HepG2 (cell line): ENCODE measurements at places on chromosomes 1 and 21.

DNA sequence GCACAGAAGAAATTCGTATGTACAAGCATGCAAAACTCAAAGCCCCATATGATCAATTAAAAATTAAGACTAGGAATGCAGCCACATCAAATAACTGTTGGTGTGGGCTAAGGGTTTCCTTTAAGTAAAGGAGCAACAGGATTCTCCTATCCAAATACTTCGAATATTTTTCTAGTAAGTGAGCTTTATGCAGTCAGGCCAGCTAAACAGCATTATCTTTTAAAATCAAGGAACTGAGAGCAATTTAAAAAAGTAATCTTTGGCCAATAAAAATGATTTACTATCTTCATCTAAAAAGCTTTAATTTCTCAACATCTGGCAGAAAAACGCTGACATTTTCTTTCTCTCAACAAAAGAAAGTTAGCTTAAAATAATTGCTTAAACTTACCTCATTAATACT lies 19.8 kb downstream of the CNN3 start:
- DNase-seq = no peak

GRCh38 chr21:32468681-32469111 lies 56.2 kb downstream of the EVA1C start:
- no peak for DNase-seq

- DNase-seq = no peak
Observed at GRCh38 chr1:183512450-183512849, 40.2 kb downstream of the SMG7 start.

- no peak for DNase-seq
Observed at GRCh38 chr1:113782406-113782805, 23.1 kb upstream of the PHTF1 start.

GRCh38 chr1:152515434-152515783 lies 1.1 kb downstream of the CRCT1 start:
- no peak for DNase-seq

DNA sequence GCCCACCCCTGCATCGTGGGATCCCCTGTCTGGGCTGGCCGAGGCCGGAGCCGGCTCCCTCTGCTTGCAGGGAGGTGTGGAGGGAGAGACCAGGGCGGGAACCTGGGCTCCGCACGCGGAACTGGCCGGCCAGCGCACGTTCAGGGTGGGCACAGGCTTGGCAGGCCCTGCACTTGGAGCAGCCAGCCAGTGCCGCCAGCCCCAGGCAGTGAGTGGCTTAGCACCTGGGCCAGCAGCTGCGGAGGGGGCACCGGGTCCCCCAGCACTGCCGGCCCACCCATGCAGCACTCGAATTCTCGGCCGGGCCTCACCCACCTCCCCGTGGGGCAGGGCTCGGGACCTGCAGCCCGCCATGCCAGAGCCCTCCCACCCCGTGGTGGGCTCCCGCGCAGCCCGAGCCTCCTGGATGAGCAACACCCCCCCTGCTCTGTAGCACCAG lies 422.6 kb downstream of the AMY1C start:
- no peak for DNase-seq

DNA sequence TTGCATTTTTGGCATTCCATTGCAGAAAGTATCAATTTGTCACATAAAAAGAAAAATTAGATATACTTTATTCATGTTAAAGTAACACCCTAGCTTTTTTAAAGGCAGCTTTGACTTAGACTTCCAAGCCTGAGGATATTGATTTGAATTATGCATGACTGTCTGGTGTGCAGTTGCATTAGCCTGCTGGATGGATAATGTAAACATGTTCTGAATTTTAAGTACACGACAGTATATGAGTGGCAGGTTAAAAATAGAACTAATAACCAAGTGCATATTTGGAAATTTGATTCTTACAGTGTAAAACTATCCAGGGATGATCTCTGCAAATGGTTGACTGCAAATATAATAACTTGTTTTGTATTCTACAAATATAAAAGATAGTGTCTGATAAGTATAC lies 124.0 kb downstream of the SYT14 start:
- DNase-seq = no peak

GRCh38 chr1:224092601-224093000 lies 21.3 kb upstream of the FBXO28 start:
- DNase-seq = no peak

DNA sequence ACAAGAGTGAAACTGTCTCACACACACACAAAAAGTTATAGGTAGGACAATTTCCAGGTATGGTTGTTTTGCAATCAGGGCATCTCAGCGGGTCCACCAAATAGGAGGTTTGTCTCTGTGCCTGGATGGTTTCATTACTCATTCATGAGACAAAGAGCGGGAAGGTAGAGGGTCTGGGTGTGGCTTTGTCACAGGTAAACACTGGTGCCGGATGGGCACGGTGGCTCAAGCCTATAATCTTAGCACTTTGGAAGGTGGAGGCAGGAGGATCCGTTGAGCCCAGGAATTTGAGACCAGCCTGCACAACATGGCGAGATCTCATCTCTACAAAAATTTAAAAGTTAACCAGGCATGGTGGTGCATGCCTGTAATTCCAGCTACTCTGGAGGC lies 16.3 kb upstream of the ERVH48-1 start:
- no peak for DNase-seq

DNA sequence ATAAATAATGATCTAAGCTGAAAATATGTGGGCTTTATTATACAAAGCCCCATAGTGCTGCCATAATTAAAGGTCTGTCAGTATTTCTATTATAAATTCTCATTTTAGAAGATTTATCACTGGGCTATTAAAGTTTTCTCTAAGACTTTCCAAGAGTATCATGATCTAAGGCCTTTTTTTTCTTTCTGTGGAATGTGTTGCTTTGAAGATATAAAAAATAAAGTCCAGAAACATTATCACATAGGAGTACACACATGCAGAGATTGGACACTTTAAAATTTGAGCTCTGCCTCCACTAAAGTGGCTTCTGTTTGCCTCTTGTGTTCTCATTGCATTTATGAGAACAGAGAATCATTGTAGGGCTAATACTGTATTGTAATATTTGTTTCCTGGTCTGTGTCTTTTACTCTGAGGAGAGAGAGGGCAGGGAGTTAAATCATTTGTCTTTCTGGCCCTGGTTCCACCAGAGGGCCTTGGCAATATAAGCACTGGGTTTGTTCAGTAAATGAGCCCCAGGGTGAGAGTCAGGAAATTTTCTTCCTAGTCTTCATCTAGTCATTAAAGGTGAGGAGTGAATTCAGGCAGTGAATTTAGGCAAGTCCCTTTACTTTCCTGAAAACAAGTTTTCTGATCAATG lies 70.2 kb downstream of the NFIA start:
- DNase-seq = peak; percentile 50

DNA sequence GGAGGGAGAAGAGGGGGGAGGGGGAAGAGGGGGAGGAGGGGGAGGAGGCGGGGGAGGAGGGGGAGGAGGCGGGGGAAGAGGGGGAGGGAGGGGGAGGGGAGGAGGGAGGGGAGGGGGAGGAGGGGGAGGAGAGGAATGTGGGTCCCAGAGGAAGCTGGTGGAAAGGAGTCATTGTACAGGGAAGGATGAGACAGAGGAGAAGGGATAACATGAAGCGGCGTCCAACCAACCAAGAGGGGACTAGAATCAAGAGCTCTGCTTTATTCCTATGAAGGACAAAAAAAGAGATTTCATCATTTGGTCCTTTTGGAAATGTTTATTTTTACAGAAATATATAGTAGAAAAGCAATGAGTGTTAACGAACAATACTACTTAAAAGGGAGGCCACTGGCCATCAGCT lies 24.5 kb downstream of the COA6 start:
- DNase-seq = no peak

DNA sequence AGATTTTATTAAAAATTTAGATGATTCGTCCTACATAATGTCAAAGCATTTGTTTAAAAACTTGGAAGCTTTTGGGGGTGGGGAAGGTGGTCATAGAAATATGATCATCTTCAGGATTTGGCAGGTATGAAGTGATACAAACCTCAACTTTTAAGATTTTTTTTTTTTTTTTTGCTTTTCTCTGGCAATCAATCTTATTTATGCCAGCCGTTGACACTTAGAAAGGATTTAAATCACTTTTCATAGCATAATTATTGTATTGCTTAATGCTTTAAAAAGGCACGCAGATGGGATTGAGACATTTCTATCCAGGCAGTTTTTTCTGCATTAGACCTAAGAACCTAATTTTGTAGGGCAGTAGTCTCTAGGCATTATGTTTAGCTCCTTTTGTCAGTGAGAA lies 19.7 kb downstream of the MRPS6 start:
- no peak for DNase-seq

DNA sequence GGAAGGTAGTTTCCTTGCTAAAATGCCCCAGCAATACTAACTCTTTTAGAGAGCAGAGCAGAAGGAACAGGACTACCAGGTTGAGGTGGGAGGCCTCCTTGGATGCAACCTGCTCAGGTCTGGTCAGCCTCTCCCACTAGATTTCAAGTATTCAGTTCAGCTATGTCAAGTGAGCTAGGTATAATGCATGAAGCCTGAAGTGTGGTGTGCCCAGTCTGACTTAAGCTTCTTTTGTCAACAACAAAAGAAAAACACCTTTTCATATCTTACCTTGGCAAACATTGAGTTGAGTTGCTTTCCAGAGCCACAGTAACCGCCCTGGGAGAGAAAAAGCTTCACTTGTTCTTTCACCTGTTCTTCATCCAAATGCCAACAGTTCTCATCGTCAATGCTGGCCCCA lies 47.8 kb downstream of the UROD start:
- no peak for DNase-seq

DNA sequence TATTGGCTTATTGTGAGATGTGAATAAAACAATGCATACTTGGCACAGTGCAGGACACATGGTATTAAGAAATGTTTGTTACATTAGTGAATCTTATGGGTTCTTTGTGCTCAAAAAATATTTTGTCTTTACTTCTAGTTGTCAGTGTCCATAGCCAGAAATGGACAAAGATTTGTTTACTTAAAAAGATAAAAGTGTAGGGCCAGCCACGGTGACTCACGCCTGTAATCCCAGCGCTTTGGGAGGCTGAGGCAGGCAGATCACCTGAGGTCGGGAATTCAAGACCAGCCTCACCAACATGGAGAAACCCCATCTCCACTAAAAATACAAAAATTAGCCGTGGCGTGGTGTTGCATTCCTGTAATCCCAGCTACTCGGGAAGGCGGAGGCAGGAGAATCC lies 654.6 kb upstream of the NEGR1 start:
- DNase-seq = no peak

- peak; percentile 84 for DNase-seq
Observed at GRCh38 chr1:59292562-59292961, 4.3 kb upstream of the FGGY start.

DNA sequence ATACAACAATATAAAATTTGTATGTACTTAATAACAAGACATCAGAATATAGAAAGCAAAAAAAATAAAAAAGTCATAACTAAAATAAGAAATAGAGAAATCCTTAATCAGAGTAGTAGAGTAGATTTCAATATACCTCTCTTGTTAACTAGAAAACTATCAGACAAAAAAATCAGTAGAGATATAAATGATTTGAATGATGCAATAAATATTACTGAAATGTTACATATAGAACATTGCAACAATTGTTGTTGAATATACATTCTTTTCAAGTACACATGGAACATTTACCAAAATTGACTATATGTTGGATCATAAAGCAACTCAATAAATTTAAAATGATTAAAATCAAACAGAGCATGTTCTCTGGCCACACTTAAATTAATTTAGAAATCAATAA lies 31.9 kb upstream of the ADAR start:
- DNase-seq = no peak

- DNase-seq = no peak
Observed at GRCh38 chr1:39833121-39833520, 44.5 kb upstream of the BMP8B start.

DNA sequence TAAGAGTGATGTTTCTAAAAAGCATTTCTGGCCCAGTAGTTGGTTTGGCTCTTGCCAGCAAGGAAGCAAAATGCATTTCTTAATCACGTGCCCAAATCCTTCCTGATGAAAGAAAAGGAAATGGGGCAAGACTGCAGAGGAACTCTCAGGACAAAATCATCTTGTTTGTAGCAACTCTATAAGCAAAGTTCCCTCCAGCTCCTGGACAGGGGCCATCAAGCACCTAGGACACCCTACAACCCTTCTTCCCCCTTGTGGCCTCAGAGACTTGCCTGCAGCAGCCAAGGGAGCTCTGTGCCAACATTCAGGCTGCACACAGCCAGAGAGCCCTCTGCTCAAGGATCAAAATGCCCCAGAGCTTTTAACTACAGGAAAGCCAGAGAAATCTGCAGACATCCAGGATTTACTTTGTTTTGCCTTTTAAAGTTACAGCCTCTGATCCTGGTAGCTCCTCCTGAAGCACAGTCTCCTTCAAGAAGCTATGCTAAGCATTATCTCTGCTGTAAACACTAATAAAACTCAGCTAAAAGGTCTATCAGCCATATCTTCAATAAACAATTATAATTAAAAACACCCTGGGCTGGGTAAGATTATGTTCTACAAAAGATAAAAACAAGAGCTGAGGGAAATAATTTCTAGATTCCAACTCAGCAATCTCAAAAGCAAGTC lies 105.0 kb downstream of the KIAA0319L start:
- DNase-seq = no peak

DNA sequence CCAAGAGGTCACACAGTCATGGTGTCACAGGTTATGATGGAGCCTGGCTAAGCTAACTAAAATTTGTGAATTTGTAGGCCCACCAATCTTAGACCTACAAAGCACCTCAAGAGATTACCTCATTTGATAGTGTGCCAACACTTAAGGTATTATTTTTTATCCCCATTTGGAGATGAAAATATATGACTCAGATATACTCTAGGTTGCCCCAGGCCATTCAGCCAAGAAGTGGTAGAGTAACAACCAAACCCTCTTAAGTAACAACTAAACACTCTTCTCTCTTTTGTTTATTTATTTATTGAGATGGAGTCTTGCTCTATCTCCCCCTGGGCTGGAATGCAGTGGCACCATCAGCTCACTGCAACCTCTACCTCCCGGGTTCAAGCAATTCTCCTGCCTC lies 14.3 kb downstream of the NPL start:
- no peak for DNase-seq

DNA sequence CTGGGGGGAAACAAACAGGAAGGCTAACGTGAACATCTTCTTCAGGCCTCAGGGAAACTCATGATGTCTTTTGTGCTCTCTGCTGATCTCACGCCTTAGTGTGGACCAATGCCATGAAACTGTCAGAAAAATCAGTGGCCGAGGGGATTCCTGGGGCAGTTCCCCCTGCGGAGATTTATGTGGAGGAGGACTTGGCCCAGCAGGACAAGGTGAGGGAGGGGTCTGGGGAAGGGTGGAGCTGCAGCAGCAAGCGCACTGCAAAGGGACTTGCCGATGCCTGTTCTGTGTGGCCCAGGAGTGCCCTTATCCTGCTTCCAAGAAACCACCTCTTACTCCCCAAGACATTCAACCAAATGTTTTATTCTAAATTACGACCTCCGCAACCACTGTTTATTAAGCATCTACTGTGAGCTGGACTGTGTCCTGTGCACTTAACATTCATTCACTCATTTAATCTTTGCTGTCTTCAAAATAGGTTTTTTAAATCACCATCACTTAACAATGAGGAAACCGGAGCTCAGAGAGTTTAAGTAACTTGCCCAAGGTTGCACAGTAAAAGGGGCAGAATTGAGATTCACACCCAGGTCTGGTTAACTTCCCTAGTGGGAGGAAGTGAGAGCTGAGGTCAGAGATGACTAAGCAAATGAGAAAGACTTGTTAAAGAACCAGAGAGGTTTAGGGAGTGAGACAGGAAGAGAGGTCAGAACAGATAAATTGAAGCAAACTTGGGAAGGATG lies 49.7 kb downstream of the FHAD1 start:
- DNase-seq = no peak

GRCh38 chr1:117794073-117794472 lies 135.3 kb downstream of the GDAP2 start:
- DNase-seq = no peak
